Endodermal cell (in vitro differentiated cells): ENCODE measurements at places on chromosomes 1 and 21. TPM values are rescaled to one million over a fixed set of nuclear protein-coding genes. Genes with fewer than 3 reads are reported as not detected.

- no peak for DNase-seq
- peaks cover 7% of the 10 kb centered on the region for H3K27me3 ChIP-seq
- no peaks in the 10 kb centered on the region for H3K36me3 ChIP-seq
- peaks cover 5% of the 10 kb centered on the region for H3K4me1 ChIP-seq
- H3K27ac ChIP-seq = no peak overlapping the region
Observed at GRCh38 chr1:64235181-64235580, 31.8 kb downstream of the UBE2U start.

DNA sequence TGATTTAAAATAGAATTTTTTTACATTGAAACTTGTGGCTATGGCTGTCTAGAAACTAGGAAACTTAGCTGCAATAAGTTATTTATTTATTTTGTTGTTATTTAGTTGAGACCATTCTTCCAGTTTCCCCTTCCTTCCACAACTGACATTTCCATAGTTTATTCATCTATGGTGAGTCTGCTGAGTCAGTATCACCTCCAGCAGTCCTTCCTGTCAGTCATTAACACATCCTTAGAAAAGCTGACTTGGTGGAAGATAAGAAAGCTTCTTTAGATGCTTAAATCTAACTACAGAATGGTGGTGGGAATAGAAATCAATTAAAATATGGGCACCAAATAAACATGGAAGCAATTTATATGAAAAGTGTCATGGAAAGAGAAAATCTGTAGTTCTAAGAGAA lies 714.0 kb downstream of the RWDD3 start:
- no peak for DNase-seq
- H3K27ac ChIP-seq = no peak overlapping the region
- peaks cover 3% of the 10 kb centered on the region for H3K4me1 ChIP-seq
- no peaks in the 10 kb centered on the region for H3K36me3 ChIP-seq
- H3K27me3 ChIP-seq = no peaks in the 10 kb centered on the region

DNA sequence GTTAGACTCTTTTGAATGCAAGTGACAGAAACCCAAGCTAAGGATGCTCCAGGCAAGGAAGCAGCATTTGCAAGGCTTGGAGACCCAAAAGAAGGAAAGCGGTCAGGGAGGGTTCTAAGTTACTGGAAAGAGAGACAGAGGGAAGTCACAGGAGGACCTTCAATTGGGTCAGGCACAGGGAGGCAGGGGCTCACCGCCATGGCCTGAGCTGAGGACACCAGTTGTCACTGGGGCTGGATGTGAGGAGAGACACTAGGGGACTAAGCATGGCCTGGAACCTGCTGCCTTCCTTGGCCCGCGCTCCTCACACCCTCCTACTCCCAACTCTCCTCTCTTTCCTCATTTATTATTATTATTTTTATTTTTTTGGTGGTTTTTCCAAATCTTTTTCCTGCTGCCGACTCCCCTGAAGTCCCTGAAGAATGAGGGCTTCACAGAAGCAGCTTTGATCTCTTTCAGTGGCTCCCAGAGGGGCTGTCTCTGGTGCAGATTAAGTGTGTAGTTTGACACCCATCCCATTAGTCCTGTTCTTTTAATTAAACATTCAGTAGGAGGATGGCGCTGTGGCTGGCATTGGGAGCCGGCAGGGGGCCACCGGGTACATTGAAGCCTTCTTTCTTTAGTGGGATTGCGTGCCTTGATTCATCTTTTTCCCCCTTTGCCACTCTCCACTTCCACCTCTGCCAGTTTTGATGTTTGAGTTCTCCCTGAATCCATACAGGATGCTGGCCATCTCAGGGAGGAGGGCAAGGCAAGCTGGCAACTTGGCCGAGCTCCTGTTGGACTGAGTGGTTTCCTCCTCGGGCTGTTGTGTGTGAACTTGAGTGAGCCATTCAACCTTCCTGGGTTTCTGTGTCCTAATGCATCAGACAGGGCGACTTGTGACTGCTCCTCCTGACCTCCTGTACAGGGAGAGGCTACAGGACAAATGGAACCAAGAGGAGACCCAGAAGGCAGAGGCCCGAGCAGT lies 59.3 kb downstream of the MDM4 start:
- no peaks in the 10 kb centered on the region for H3K27me3 ChIP-seq
- no peak for DNase-seq
- no peak overlapping the region for H3K4me3 ChIP-seq
- H3K4me1 ChIP-seq = no peaks in the 10 kb centered on the region
- no peaks in the 10 kb centered on the region for H3K36me3 ChIP-seq

GRCh38 chr1:150008699-150009098 lies 1.8 kb downstream of the OTUD7B start:
- no peak overlapping the region for H3K27ac ChIP-seq
- DNase-seq = no peak
- H3K27me3 ChIP-seq = no peaks in the 10 kb centered on the region
- peaks cover 10% of the 10 kb centered on the region for H3K4me1 ChIP-seq
- peak overlapping the region; percentile 97 for H3K4me3 ChIP-seq

DNA sequence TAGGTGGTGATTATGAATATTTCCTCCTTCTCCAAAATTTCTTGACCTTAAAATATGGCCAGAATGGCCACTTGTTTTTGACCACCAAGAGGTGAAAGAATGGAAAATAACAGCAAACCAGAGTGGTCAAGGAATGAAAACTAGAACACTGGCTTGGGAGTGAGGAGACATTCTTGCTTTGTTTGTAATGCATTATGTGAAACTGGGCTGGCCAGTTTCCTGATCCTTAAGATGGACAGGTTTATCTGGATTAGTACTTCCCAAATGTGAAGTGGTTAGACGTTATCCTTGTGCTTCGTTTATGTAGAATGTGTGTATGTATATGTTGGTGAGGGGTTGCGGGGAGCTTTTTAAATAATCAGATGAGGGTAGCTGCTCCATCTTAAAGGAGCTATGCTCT lies 12.8 kb downstream of the PLA2G4A start:
- H3K36me3 ChIP-seq = no peaks in the 10 kb centered on the region
- H3K4me3 ChIP-seq = no peak overlapping the region
- H3K4me1 ChIP-seq = no peaks in the 10 kb centered on the region
- no peak overlapping the region for H3K27ac ChIP-seq

- peaks cover 52% of the 10 kb centered on the region for H3K27me3 ChIP-seq
- H3K4me3 ChIP-seq = no peak overlapping the region
- H3K27ac ChIP-seq = no peak overlapping the region
- H3K4me1 ChIP-seq = no peaks in the 10 kb centered on the region
Observed at GRCh38 chr1:184039126-184039525, 1.6 kb upstream of the COLGALT2 start.

DNA sequence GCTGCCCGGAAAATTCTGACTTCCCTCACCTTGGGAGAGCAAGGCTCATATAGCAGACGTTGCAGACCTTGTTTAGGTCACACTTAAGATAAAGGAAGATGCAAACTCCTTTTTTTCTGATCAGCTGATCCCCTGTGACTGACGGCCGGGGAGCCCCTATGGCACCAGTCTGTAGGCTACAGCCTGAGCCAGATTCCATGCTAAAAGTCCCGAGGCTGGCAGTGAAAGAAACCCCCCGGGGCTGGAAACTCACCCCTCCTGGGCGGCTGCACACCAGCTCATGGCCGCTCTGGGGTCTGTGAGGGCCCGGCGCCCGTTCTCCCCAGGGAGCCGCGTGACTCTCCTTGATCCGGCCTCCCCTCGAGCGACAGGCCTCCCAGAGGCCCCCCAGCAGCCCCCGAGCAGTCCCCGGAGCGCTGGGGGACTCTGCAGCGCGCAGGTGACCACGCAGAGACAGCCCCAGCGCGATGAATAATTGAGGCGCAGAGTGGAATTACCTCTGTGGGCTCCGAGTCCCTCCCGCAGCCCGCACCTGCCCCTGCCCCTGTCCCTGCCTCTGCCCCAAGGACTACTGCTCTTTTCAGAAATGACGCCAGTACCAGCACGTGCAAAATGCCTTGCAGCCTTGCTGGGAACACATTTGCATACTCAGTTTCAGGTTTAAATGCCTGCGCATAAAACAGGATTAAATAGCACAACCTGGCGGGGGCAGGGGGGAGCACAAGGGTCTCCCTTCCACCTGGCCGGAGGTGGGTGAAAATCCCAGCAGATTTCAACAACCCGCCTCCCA lies 62.6 kb upstream of the CLDN14 start:
- H3K36me3 ChIP-seq = no peaks in the 10 kb centered on the region
- H3K27ac ChIP-seq = no peak overlapping the region
- H3K4me3 ChIP-seq = no peak overlapping the region
- DNase-seq = peak; percentile 81
- no peaks in the 10 kb centered on the region for H3K4me1 ChIP-seq

DNA sequence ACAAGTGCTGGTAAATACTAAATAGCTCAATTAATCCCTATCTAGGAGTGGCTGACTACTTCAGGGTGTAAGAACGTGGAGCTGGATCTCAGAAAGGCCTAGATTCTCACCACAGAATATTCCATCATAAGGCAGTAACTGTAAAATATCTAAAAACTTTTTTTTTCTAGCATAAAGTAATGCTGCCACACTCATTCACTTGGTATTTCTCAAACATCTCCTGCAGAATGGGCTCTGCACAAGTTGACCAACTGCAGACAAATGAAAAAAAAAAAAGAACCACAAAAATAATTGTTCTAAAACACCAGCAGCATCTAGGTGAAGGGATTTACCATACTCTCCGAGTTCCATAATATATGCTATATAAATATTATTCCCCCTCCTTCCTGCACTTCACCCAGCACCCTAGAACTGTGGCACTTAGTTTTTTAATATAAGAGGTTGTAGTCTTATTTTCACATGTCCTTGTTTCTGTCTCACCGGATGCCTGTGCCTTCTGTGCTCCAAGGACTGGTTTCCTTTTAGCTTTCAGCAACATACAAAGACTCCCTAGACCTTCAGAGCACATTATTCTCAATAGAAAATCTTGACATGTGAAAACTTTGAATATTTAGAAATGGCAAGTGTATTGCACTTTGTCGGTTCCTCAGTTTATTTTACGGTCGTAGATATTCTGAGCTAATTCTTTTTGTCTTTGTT lies 8.9 kb downstream of the VSIG8 start:
- H3K4me3 ChIP-seq = peak overlapping the region; percentile 76
- no peaks in the 10 kb centered on the region for H3K36me3 ChIP-seq
- H3K4me1 ChIP-seq = peaks cover 2% of the 10 kb centered on the region
- H3K27ac ChIP-seq = no peak overlapping the region
- peaks cover 29% of the 10 kb centered on the region for H3K27me3 ChIP-seq

DNA sequence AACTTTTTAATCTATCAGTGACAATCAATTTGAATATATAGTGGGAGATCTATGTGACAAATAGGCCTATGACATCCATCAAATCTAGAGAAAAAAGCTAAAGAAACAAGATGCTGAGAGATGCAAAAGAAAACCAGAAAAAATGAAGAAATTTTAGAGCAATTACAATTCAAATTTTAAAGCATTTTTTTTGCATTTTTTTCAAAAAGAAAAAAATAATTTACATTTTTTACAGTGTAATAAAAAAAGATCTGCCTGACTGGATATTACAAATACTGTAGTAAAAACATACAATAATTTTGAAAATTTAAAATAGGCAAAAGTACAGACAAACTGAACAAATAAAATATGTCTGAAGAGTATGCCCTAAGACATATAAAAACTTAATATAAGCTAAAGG lies 14.4 kb downstream of the CD34 start:
- no peaks in the 10 kb centered on the region for H3K36me3 ChIP-seq
- H3K4me3 ChIP-seq = no peak overlapping the region
- H3K27ac ChIP-seq = no peak overlapping the region
- peaks cover 18% of the 10 kb centered on the region for H3K27me3 ChIP-seq
- no peak for DNase-seq

DNA sequence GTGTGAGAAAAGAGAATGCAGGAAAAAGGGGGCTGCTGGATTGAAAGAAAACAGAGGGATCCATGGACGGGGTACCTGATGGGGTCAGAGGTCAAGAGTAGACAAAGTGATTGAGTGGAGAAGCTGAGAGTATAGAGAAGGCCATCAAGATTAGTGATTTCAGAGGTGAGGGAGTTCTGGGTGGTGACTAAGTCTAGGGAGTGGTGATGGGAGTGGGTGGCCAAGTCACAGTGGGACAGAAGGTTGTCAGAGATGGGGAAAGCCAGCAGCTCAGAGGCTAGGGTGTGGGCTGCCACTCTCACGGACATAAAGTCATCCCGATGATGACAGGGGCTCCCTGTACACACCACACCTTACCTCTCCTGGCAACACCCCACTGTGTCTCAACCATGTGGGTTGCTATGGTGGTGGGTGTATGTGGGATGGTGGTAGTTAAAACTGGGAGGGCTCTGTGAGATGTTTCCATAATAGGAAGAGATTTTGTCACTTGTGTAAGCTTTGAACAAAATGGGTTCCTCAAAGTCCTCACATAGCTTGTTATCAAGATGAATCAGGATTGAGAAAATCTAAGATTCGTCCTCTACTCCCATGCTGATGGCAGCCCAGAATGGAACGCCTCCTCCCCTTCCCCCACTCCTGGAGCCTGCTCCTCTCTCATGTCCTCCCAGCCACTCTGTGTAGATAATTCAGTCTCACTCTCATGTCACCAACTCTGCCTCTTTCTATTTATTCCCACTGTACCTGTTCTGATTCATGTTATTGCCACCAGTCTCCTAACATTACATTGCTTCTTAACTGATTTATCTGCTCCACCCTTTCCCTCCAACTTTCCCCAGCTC lies 20.3 kb upstream of the CSF1 start:
- DNase-seq = no peak
- H3K27me3 ChIP-seq = no peaks in the 10 kb centered on the region
- H3K4me3 ChIP-seq = no peak overlapping the region
- H3K27ac ChIP-seq = no peak overlapping the region

DNA sequence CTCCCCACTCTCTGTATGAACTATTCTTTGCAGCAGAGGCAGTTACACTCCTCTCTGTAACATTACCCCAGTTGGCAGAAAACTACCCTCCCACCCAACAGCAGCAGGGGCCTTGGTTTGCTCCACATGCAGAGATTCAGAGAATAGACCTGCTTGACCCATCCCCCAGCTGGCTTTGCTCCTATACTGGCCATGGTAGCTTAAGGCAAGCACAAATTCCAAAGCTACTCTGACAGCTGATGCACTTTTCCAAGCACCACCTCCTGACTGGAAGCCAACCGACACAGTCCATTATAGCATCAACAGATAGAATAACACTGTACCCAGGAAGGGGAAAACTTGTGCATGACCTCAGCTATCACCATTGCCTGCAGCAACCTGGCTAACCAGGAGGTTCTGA lies 846.5 kb upstream of the NCAM2 start:
- no peaks in the 10 kb centered on the region for H3K36me3 ChIP-seq
- H3K27ac ChIP-seq = no peak overlapping the region
- H3K4me3 ChIP-seq = no peak overlapping the region
- H3K4me1 ChIP-seq = no peaks in the 10 kb centered on the region
- no peak for DNase-seq

DNA sequence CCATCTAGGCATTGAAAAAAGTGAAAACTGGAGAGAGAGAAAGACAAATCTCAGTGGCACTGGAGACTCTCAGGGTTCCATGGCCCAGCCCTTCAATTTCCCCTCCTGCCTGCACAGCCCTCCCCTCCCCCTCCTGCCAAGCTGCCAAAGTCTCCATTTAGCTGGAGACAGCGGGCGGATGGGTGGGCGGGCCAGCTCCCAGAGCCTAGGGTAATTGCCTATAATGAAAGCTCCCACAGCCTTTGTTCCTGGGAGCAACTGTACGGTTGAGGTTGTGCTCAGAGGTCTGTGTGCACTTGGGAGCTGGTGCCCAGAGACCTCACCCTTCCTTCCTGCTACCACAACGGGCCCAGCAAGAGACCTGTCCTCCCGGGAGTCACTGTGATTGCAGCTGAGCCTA lies 89.6 kb downstream of the NAV1 start:
- H3K27ac ChIP-seq = peak overlapping the region; percentile 60
- H3K27me3 ChIP-seq = no peaks in the 10 kb centered on the region
- no peak for DNase-seq

ADORA1 gene
- 1.1 to 2.1 TPM (median 2.0 TPM) in 3 replicates for total RNA-seq

CLDN14 gene
- not detected in 3 replicates for total RNA-seq

KRTAP10-9 gene
- total RNA-seq = not detected in 3 replicates

CD1D gene
- 1.7 to 3.0 TPM (median 1.9 TPM) in 3 replicates for total RNA-seq

KCNH1 gene
- 3.5 to 5.8 TPM (median 4.3 TPM) in 3 replicates for total RNA-seq

HHIPL2 gene
- 0.45 to 0.59 TPM (median 0.49 TPM) in 3 replicates for total RNA-seq

NOS1AP gene
- 5.0 to 8.4 TPM (median 5.9 TPM) in 3 replicates for total RNA-seq

SPATA1 gene
- 0.52 and 0.55 TPM in 2 replicates for total RNA-seq

RGS4 gene
- total RNA-seq = 0.48 and 0.56 TPM in 2 replicates

CYP4Z1 gene
- 0.31 TPM in 1 of 3 replicates, not detected in the others for total RNA-seq

TTC24 gene
- total RNA-seq = not detected in 2 replicates
